HCEC 1CT (cell line): ENCODE measurements at places on chromosomes 4 and X.

GRCh38 chrX:10538831-10539230, 81.6 kb downstream of the MID1 start:
- DNase-seq = no peak

- no peak for DNase-seq
These were observed 52.5 kb upstream of the TTC29 start for GRCh38 chr4:146998157-146998556.

- DNase-seq = peak; percentile 1
These were observed 730.8 kb downstream of the IL1RAPL1 start for GRCh38 chrX:29318012-29318411.

- DNase-seq = no peak
These were observed 19.9 kb upstream of the TMEM255A start for GRCh38 chrX:120331116-120331515.

DNA sequence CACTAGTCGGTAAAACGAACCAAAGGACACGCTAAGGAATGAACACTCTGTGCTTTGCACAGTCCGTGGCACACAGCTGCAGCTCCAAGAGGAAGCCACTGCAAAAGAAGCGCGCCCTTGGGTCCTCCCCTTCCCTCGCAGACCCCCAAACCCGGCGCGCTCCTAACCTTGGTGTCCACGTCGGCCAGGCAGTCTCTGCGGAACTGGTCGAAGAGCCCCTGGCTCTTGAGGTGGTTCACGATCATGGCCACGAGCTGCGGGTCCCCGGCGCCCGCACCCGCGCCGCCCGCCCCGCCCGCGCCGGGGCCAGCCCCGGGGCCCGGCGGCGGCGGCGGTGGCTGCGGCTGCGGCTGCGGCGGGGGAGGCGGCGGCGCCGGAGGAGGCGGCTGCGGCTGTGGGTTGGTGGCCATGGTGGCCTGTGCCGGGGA, 333 bp downstream of the BOD1L1 start:
- no peak for DNase-seq

- DNase-seq = no peak
These were observed 8.5 kb downstream of the TAFAZZIN start for GRCh38 chrX:154419688-154420401.

- no peak for DNase-seq
These were observed 276.8 kb downstream of the ZNF674 start for GRCh38 chrX:46268412-46268811.

DNA sequence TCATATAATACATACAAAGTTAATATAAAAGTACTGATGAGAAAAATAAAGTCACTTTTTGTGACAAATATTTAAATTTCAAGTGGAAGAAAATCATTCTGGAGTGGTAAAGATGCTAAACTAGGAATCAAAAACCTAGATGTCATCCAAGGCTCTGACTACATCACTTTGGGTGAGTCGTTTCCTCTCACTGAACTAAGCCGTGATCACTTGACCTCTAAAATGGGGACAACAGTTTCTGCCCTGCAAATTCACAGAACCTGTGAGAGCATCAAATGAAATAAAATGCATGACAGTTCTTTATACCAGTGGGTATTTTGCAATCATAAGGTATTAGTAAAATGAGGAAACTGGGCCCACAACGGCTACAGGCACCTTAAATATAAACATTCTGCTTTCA, 63.8 kb downstream of the PRDM5 start:
- peak; percentile 13 for DNase-seq

- peak; percentile 28 for DNase-seq
These were observed 762 bp downstream of the PIGA start for GRCh38 chrX:15334561-15334960.

- peak; percentile 7 for DNase-seq
These were observed 32.6 kb downstream of the RELL1 start for GRCh38 chr4:37653601-37654000.

GRCh38 chr4:153535772-153536513, 69.8 kb downstream of the TMEM131L start:
- DNase-seq = no peak

DNA sequence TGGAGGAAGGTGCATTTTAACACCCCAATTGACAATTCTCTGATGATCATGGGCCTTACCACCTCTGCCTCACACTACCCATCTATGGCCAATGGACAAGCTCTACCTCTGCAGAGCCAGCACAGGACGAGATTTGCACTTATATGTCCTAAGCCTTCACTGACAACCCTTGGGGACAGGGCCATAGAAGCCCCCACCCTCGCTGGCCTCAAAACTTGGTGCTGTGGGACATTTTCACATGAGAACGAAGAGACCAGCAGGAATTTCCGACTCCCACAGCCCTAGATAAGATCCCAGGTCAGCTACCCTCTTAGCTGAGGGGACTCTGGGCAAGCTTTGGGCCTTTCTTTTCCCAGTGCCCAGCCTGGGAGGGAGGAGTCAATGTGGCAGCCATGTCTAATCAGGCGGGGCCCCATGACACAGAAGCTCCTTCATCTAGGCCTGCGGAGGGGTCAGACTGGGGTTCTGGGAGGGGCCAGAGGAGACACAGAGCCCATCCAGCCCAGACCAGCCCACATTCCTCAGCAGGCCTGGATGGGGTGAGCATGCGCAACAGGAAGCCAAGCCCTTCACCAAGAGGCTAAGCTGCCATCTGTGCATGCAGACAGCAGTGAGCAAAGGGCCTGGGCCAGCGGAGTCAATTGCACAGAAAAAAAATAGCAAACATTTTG, 12.1 kb downstream of the PJA1 start:
- DNase-seq = peak; percentile 1
